GM23338 (cell line): ENCODE measurements at places on chromosomes 3 and 15. TPM values are rescaled to one million over a fixed set of nuclear protein-coding genes. Genes with fewer than 3 reads are reported as not detected.

DNA sequence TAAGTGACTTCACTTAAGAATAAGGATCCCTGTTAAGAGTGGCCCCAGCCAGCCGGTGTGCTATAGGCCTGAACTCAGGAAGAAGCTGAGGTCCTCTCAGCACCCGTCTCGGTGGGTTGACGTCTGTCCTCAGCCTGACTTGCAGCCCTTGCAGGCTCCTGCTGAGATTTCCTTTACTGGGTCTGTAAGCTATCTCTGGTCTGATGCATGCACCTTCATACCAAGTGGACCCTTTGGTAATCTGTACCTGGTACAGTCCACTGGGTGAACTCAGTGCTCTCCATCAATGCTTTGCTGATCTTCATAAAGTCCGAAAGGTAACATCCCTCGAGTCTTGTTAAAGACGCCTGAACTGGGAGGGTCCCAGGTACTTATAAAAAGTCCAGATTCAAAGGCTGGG lies 212.0 kb upstream of the PPP2R3A start:
- no peak for DNase-seq

TMEM158 gene
- 16.9 and 19.6 TPM in 2 replicates for total RNA-seq

FMN1 gene
- total RNA-seq, result 1.6 and 2.1 TPM in 2 replicates

DNA sequence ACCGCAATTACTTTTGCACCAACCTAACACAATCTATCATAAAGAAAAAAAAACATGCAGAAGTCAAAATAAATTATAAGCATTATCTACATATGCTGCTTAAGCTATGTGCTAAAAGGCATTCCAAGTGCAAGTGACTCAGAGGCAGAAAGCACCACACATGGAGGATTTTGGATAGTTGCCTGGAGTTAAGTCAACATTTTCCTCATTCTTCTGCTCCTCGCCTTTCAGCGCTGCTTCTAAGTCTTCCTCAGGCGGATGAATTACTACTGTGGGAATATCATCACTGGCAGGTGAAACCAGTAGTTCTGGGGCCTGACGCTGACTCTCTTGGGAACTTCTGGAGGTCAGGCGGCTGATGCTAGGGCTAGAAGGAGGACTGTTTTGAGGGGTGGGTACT lies 53.1 kb downstream of the SLC4A7 start:
- no peak for DNase-seq

GRCh38 chr15:73048624-73049295 lies 3.5 kb upstream of the NEO1 start:
- no peak for DNase-seq

TIMMDC1 gene
- total RNA-seq, result 49.1 and 62.2 TPM in 2 replicates

DNA sequence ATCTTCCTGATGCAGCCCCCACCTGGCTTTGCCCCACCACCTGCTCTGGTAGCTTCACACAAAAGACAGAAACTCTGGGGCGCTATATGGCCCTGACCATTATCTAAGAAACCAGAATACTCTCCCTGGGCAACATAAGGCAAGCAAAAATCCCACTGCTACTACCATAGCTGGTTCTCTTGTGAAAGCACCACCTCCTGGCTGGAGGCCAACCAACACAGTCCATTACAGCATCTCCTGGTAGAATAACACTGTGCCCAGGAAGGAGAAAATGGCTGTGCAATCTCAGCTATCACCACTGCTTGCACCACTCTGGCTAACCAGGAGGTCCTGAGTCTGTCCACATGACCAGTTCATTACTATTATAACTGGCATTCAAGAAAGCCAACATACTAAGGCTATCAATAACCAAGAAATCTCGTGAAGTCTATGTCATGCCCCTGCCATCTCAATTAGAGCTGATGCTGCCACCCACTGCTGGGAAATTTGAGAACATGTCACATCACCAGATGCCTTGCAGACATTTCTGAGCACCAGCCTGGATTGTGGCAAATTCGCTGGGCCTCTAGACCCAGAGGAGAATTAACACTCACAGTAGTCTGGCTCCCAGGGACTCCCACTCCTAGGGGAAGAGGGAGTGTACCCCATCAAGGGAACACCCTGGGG lies 1114.8 kb downstream of the ROBO2 start:
- DNase-seq, result no peak

EPHB3 gene
- total RNA-seq, result 1.0 and 2.0 TPM in 2 replicates

DNA sequence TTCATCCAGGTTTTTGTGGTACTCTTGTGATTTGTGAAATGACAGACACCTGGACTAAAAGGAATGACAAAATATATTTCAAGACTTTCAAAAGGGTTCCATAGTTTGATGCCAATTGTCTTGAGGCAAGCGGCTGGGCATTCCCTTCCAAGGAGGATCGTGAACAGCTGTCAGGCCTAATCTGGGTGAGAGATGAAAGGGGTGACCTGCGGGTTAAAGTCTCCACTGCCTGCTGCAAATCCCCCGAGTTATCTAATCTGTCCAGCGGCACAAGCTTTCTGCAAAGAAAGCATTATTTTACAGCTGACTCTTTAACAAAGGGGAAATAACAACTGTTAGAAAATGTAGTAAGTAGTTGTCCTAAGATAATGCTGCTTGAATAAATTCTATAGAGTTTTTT lies 128.7 kb upstream of the MB21D2 start:
- no peak for DNase-seq

ABI3BP gene
- 0.39 and 0.42 TPM in 2 replicates for total RNA-seq

GRCh38 chr3:30510596-30510995 lies 95.8 kb upstream of the TGFBR2 start:
- DNase-seq, result no peak

DNA sequence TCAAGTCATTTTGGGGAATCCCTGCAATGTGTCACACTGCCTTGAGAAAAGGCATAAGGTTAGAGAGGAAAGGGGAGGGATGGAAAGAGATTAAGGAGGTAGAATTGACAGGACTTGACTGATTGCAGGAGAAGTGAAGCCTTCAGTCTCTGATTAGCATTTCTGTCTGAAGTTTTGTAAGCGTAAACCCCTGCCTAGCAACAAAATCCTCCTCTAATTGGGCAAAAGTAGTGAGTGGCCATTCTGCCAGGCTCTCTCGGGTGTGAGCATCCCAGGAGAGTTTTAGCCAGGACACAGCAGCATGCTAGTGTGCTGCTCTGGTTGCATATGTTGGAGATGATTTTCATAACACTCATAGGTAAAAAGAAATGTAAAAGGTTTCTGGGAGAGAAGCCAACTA lies 117.0 kb upstream of the MRPL3 start:
- DNase-seq, result no peak

- no peak for DNase-seq
Measured at GRCh38 chr15:62492900-62493299, 327.8 kb upstream of the C2CD4B start.

MST1 gene
- 8.7 and 11.1 TPM in 2 replicates for total RNA-seq

AMIGO3 gene
- total RNA-seq, result 8.2 and 10.4 TPM in 2 replicates

WDR49 gene
- 0.08 and 1.4 TPM in 2 replicates for total RNA-seq

ZNF620 gene
- 13.6 and 18.0 TPM in 2 replicates for total RNA-seq

SENP5 gene
- 34.3 and 44.0 TPM in 2 replicates for total RNA-seq

- DNase-seq, result no peak
Measured at GRCh38 chr3:76754247-76754646, 285.7 kb upstream of the ROBO2 start.

- DNase-seq, result no peak
Measured at GRCh38 chr3:103657756-103658155, 1222.9 kb downstream of the ZPLD1 start.

- no peak for DNase-seq
Measured at GRCh38 chr3:195160257-195160898, 110.6 kb downstream of the XXYLT1 start.

C3orf62 gene
- 2.4 and 5.4 TPM in 2 replicates for total RNA-seq

GRCh38 chr15:34216527-34217270 lies 6.8 kb upstream of the KATNBL1 start:
- DNase-seq, result no peak

GRCh38 chr3:107124885-107125284 lies 252.4 kb upstream of the CCDC54 start:
- DNase-seq, result no peak

EPHB1 gene
- total RNA-seq, result 5.2 and 5.6 TPM in 2 replicates

DNA sequence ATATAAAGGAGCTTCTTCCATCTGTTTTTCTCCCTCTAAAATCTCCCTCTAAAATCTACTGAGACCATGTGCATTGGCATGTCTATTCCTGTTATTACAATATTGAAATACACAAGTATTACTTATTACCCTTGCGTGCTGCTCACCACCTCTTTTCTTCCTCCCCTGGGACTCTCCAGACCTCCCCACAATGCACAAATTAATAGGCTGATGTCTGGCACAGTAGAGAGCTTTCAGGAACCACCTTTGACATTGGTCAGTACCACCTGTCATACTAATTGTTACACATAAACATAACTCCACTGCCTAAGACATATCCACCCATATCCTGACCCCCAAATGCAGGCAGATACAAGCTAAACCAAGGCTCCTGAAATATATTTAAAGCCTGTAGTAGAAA lies 722.6 kb downstream of the FHIT start:
- DNase-seq, result no peak
